Stimulated activated CD4-positive, alpha-beta T cell treated with anti-CD3 and anti-CD28 coated beads, Interleukin-12 subunit alpha, Interleukin-12 subunit beta, amount 100 ng/mL, for 4 hours (primary cell): ENCODE measurements at places on chromosomes 13 and 19.
A peak's percentile ranks its signal among the peaks of the same experiment; 100 is the strongest.

DNA sequence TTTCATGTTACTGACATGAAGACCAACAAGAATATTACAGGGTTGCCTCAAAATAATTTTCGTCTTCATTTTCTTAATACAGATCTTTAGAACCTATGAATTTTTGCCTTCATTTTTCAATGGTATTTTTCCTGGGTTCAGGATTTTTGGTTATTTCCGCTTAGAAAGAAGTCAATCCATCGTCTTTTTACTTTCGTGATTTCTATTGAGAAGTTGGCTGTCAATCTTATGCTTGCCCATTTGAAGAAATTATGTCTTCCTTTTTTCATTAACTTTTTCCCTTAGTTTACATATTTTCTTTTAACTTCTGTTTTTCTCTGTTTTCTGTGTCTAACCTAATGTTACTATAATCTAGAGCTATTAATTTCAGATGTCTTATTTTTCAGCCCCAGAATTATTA, 868.9 kb upstream of the SLC10A2 start:
- no peak for DNase-seq

DNA sequence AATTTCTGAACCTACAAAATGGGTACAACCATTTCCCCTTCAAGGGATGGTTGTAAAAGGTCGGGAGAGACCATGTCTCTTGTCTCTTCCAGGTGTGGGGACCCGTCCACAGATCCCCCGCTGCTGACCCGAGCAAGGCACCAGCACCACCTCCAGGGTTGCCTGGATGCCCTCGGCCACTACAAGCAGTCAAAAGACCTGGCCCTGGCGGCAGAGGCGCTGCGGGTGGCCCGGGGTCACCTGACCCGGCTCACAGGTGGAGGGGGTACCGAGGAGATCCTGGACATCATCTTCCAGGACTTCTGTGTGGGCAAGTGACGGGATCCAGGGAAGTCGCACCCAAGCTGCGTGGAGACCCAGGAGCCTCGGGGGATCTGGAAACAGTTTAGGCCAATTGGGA, 4.0 kb downstream of the GTPBP3 start:
- no peak for DNase-seq

- DNase-seq, result no peak
Observed at GRCh38 chr13:113548171-113548641, 36.3 kb upstream of the TFDP1 start.

GRCh38 chr13:81721400-81721799, 1380.5 kb upstream of the SPRY2 start:
- no peak for DNase-seq

DNA sequence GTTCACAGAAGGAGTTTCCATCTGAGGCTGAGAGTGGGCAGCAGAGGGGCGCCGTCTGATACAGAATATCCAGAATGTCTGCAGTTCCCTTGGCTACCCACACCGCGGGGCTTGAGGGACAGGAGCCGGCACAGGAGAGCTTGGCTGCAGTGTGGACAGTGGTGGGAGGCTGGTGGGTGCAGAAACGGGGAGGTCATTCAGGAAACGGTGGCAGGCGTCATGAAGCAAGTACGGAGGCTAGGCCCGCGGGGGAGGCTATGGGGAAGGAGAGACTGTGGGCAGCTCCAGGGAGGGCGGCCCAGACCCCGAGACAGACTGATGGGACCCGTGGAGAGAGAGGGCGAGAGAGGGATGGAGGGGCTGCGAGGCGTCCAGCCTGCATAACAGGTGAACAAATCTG, 55.2 kb upstream of the UQCRFS1 start:
- no peak for DNase-seq

DNA sequence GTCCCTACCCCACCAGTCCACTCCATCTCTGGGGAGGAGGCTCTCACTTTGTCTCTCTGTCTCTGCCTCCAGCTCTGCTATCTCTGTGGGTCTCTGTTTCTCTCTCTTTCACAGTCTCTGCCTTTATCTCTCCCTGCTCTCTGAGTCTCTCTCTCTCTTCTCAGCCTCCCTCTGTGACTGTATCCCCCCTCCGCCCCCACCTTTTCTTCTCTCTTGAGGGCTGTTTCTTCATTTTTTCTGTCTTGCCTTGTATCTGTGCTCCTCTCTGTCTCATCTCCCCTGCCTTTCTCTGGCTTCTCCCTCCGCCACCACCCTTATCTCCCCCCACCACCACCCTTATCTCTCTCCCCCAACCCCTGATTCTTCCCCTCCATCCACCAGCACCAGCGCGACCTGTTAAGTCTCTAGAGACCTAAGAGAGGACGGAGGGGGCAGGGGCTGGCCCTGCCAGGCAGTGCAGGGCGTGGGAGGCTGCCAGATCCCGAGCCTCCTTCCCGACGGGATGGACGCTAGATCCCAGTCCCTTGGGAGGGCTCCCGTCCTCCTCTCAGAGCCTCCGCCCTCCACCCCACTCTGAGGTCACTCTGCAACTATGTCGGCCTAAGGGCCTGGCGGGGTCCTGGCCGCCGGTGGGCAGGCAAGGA, 1.0 kb downstream of the AXL start:
- no peak for DNase-seq

DNA sequence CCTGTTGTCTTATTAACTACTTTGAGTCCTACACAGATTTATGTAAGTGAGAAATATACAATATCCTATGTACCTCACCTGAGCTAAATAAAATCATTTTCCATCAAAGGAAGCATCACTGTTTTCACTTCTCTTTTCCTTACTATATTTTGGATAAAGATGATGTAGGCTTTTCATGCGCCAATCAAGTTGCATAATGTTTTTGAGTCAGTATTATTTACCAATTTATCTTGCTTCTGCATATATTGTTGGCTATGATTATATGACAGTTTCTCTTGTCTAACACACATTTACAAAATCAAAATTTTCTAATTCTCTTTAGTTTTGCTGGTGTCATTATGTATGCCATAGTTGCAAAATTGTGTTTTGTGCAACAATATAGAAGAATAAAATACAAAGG, 67.9 kb upstream of the FRY start:
- no peak for DNase-seq

- DNase-seq, result no peak
Observed at GRCh38 chr13:54241719-54242118, 1213.1 kb downstream of the OLFM4 start.

DNA sequence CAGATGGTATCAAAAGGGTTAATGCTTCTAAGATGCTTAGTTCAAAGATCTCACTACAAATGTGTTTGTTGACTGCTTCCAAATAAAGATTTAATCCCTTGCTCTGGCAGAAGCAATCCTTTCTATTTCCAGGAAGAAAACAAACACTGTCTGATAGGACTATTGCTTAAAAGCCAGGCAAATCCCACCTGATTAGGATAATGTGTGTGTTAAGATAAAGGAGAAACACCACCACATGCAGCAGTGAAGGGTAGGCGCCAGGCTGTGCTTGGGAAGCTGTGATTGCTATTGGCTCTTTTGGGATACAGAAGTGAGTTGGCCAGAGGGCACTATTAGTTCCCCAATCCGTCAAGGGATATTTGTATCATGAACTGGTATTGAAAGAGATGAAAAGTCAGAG, 62.8 kb upstream of the LRCH1 start:
- DNase-seq, result no peak

DNA sequence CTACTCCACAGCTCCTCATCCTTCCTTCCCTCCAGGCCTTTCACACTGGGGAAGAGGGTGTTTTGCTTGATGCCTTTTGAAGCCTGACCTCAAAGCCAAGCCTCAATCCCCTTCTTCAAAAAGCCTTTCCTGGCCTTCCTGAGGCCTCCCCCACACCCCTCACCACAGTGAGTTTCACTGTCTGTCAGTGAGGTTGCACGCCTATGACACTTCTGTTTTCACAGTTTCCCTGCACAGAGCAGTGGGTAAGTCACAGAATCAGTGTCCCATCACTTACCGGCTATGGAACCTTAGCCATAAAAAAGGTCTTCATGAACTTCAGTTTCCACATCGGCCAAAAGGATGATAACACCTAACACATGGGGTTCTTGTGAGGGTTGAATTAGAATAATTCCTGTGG, 371.4 kb downstream of the UQCRFS1 start:
- no peak for DNase-seq

DNA sequence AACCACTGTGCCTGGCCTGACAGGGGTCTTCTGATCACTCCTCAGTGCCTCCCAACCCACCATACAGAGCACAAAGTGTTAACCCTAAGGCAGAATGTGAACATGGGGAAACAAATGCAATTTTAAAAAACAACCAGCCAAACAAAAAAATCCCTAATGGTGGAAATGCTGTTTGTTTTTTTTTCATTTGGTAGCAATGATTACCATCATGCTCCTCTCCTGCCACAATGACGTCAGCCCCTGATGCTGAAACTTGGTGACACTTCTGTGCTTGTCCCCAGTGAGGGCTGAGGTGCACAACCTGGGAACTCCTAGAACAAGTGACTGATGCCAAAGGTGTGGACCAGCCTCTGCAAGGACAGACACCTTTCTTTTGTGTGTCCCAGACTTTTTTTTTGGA, 4.0 kb upstream of the TSPAN16 start:
- DNase-seq, result no peak

DNA sequence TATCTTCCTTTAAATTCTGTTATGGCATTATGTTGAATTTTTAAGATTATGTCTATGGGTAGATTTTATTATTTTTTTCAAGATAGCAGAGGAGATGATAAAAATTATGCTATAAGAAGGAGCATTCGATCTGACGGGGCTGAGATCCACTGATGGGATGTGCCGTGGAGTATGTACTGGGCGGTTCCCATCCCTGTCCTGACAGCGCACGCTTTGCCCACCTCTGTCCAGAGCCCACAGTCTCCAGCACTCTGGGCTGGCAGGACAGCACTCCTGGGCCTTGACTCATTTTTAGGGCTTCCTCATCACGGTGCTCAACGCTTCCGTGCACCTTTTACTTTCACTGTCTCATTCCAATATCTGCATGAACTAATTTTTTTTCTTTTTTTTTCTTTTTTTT, 235.5 kb downstream of the TEX29 start:
- DNase-seq, result no peak

GRCh38 chr13:23007426-23007825, 173.4 kb upstream of the SGCG start:
- no peak for DNase-seq

DNA sequence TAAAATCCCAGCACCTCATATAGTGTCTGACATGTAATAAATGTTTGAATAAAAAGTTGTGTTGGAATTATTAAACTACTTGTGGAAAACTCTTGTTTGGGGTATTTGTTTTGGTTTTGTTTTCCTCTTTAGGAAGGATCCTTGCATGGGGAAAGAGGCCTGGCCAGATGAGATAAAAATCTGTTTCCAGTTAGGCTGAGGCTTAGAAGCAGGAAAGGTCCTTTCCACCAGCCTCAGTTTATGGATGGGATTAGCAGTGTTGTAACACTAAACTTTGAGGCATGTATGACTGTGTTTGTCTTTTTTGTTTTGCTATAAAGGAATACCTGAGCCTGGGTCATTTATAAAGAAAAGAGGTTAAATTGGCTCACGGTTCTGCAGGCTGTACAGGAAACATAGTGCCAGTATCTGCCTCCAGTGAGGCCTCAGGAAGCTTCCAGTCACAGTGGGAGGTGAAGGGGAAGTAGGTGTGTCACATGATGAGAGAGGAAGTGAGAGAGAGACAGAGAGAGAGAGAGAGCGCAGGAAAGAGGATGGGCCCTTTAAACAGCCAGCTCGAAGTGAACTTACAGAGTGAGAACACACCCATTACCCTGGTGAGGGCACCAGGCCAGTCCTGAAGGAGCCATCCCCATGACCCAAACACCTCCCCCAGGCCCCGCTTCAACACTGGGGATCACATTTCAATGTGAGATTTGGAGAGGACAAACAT, 21.6 kb downstream of the SPATA13 start:
- no peak for DNase-seq

DNA sequence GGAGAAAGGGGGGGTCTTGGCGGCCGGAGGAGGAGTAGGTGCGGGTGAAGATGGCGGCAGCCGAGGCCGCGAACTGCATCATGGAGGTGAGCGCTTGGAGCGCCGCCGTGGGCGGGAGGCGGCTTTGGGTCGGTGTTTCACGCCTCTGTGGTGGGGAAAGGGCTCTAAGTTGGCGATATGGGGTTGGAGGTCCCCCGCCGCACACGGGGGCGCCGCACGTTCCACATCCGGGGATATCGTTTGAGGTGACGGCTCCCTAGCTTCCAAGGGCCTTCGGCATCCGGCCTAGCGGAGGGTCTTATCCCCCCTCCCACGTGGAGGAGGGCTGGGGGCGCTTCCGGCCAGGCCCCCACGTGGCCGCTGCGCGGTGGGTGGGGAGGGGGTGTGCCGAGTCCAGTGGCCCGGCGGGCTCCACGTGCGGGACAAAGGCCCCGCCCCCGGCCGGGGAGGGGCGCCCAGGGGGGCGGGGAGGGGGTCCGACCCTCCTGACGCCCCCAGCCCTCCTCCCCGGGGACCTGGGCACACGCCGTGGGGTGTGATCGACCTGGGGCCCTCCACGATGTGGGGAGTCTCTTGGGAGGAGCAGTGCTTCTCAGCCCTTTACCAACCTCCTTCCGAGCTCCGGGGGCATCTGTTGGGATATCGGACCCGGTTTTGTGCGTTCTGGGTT, at the start of gene PRMT1:
Gene PRMT1, plus strand, starts transcription at position 41 of the 670 bp plus-strand sequence. Its CDS starts 10 bp downstream, at position 51.
- peak; percentile 54 for DNase-seq

- peak; percentile 95 for DNase-seq
Observed at GRCh38 chr19:10315335-10316214, at the start of gene FDX2. Gene FDX2 (minus strand): TSS chr19:10316015. CDS start chr19:10315996, 19 bp downstream.

- no peak for DNase-seq
Observed at GRCh38 chr19:45529420-45529785, 22.1 kb downstream of the VASP start.

- DNase-seq, result no peak
Observed at GRCh38 chr19:11494634-11495285, 10.9 kb downstream of the ZNF653 start.

DNA sequence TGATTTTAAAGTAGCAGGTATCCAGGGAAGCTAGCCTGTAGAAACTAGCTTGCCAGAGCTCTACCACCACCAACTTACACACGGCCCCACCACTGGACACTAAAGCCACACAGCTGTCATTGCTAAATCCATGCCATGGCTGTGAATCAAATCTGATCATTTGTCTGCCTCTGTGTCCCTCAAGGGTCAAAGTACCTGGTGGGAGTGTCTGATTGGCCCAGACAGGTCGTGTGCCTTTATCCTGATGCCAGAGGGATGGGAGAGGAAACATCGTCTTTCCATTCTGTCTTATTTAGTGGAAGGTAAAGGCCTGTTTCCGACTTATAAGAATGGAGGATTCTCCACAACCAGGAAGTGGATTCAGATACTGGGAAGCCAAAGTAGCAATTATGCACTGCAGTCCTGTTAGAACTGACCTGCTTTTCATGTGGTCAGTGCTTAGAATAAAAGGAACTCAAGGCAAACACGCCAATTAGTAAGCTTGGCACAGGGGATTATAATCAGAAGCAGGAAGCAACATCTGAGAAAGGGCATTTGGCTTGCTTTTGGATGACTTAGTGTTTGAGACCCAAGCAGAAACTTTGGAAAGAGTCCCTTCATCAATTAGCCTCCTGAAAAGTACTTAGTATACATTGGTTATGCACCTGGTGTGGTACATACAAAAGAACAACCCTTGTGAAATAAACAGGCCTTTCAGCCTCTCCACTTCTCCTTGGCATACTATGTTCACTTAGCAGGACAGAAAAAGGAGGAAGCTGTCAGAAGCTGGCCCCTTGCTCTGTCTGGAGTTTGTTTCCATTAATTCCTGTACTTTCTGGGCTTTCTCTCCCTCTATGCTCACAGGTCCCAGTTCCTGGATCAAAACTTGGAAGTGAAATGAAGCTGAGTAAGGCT, 192.4 kb downstream of the NUFIP1 start:
- no peak for DNase-seq

- no peak for DNase-seq
Observed at GRCh38 chr19:35272122-35272719, 3.5 kb downstream of the USF2 start.
